ENCODE measurements at places on chromosomes 4 and X. TPM values are rescaled to one million over a fixed set of nuclear protein-coding genes. Genes with fewer than 3 reads are reported as not detected.

GRCh38 chr4:6308899-6309643 lies 39.4 kb downstream of the WFS1 start:
- peak; percentile 42 for DNase-seq

DNA sequence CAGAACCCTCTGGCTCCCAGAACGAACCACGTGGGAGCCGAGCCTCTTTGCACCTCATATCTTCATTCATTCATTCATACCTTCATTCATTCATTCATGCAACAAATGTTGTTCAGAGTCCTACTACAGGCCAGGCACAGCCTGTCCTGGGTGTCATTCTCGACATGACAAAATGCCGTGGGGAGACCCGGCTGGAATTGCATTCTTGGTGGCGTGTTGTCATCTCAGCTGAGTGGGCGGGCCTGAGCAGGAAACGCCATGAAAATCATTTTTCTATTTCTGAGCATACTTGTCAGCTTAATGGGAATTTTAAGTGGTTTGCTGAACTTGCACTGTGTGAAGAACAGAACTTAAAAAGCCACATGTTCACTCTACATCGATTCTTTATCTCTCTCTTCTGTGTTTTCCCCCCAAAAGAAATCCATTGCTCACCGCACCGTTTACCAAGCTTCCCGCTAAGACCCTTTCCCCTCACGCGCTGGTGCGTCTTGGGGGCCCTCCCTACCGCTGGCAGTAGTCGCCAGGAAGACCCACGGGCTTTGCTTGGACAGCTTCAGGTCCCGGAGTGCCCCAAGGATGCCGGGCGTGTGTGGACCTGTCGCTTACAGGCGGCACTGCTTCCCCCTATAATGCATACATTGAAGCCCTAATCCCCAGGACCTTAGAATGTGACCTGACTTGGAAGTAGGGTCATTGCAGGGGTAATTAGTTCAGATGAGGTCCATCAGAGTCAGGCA lies 41.6 kb upstream of the HMX1 start:
- no peak for DNase-seq

GRCh38 chr4:123096038-123096437 lies 173.6 kb upstream of the NUDT6 start:
- no peak for DNase-seq

Gene FAM47E
- 3.3 TPM for total RNA-seq

GRCh38 chr4:86757468-86757867 lies 91.7 kb downstream of the SLC10A6 start:
- no peak for DNase-seq

DNA sequence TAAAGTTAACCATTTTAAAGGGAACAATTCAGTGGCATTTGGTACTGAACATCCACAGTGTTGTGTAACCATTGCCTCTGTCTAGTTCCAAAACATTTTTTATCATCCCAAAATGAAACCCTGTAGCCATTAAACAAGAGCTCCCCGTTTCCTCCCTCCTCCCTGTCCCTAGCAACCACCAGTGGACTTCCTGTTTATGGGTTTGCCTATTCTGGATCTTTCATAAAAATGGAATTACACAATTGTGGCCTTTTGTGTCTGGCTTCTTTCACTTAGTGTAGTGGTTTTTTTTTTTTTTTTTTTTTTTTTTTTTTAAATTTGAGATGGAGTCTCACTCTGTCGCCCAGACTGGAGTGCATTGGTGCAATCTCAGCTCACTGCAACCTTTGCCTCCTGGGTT lies 11.6 kb downstream of the RBMX2 start:
- no peak for DNase-seq

DNA sequence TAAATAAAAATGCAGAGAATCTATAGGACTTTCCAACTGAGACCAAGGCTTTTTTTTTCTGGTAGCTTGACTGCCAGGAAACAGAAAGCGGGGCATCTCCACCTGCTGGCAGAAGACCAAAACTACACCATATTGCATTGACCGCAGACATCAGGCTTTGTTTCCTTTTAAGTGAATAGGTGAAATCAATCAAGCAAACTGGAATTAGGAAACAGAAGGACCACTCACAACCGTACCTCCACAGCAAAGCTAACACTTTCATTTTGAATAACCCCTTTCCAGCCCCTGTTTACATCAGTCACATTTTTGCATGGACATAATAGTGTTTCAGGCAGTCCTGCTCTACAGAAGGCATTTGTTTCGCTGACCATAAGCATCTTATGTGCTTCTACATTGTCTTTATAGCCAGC lies 218.2 kb downstream of the IDS start:
- no peak for DNase-seq

Gene PPEF2
- total RNA-seq = 0.13 TPM

Gene NKX3-2
- total RNA-seq = 26.3 TPM

- no peak for DNase-seq
Observed at GRCh38 chr4:6561173-6561516, 13.8 kb upstream of the MAN2B2 start.

- no peak for DNase-seq
Observed at GRCh38 chrX:19152762-19153161, 30.5 kb upstream of the ADGRG2 start.

- no peak for DNase-seq
Observed at GRCh38 chrX:15465896-15466651, 27.1 kb downstream of the PIR start.

- DNase-seq = no peak
Observed at GRCh38 chr4:125235971-125236370, 78.8 kb upstream of the FAT4 start.

Gene YY2
- total RNA-seq = 1.2 TPM

DNA sequence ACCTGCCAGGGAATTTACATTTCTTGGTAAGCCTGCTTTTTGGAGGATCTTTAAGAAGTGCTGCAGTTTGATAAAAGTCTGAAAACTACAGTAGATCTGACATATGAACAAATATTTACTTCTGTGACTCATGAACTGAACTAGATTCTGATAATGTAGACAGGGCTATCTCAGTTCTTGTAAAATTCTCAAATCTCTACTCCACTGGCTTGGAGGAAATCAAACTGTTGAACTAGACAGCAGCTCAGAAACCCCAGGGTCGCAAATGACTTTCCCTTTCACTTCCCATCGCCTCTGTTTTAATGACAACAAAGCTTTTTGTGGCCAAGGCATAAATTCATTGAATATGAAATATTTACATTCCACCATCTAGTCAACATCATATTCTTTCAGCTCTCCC lies 15.4 kb upstream of the OCIAD1 start:
- no peak for DNase-seq
